ENCODE measurements at places on chromosomes 7 and 10. TPM values are rescaled to one million over a fixed set of nuclear protein-coding genes. Genes with fewer than 3 reads are reported as not detected.
A peak's percentile ranks its signal among the peaks of the same experiment; 100 is the strongest.

The PPP1R3A gene
- not detected for total RNA-seq

The SFTPA1 gene
- total RNA-seq = not detected

The TNKS2 gene
- total RNA-seq = 52.2 TPM

- H3K4me3 ChIP-seq = no peak overlapping the region
- no peaks in the 10 kb centered on the region for H3K27me3 ChIP-seq
- H3K36me3 ChIP-seq = no peaks in the 10 kb centered on the region
- H3K4me1 ChIP-seq = no peaks in the 10 kb centered on the region
Observed at GRCh38 chr10:115875172-115875571, 397.8 kb downstream of the GFRA1 start.

GRCh38 chr7:52455571-52455970, 579.9 kb upstream of the POM121L12 start:
- no peaks in the 10 kb centered on the region for H3K27me3 ChIP-seq
- H3K4me1 ChIP-seq = no peaks in the 10 kb centered on the region
- H3K36me3 ChIP-seq = no peaks in the 10 kb centered on the region
- H3K27ac ChIP-seq = no peak overlapping the region
- no peak overlapping the region for H3K4me3 ChIP-seq
- no peak for DNase-seq

GRCh38 chr10:71082960-71083715, 129.2 kb upstream of the UNC5B start:
- H3K4me3 ChIP-seq = no peak overlapping the region
- H3K4me1 ChIP-seq = no peaks in the 10 kb centered on the region
- no peaks in the 10 kb centered on the region for H3K36me3 ChIP-seq
- no peaks in the 10 kb centered on the region for H3K27me3 ChIP-seq
- DNase-seq = no peak

- H3K27me3 ChIP-seq = no peaks in the 10 kb centered on the region
- H3K4me1 ChIP-seq = no peaks in the 10 kb centered on the region
- no peak overlapping the region for H3K27ac ChIP-seq
- H3K4me3 ChIP-seq = no peak overlapping the region
- no peak for DNase-seq
Observed at GRCh38 chr10:59670269-59670668, 39.4 kb downstream of the SLC16A9 start.

GRCh38 chr10:308572-309085, 173.4 kb downstream of the ZMYND11 start:
- no peaks in the 10 kb centered on the region for H3K27me3 ChIP-seq
- no peak for DNase-seq
- no peaks in the 10 kb centered on the region for H3K36me3 ChIP-seq
- H3K4me1 ChIP-seq = no peaks in the 10 kb centered on the region
- no peak overlapping the region for H3K27ac ChIP-seq
- no peak overlapping the region for H3K4me3 ChIP-seq

- DNase-seq = no peak
- H3K4me3 ChIP-seq = no peak overlapping the region
- no peaks in the 10 kb centered on the region for H3K36me3 ChIP-seq
- no peak overlapping the region for H3K27ac ChIP-seq
Observed at GRCh38 chr7:134018306-134018705, 108.8 kb upstream of the LRGUK start.

DNA sequence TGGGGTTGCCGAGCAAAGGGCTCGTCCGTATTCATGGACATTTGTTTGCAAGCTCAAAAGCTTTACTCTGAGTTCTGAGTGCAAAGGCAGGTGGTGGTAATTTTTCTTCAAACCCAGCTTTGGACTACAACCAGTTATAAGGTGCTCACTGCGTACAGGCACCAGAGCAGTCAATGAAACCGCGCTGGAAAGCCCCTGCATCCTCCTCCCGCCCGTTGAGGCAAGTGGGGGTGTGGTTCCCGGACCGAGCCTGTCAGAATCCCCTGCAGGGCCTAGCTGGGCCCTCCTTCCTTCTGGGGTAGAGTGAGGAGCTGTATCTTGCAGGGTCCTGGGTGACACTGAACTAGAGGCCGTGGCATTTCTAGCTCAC, 22.3 kb downstream of the AMZ1 start:
- H3K36me3 ChIP-seq = no peaks in the 10 kb centered on the region
- peak overlapping the region; percentile 37 for H3K4me3 ChIP-seq
- H3K4me1 ChIP-seq = peaks cover 40% of the 10 kb centered on the region
- no peak overlapping the region for H3K27ac ChIP-seq

GRCh38 chr10:69130251-69130650, 6.3 kb downstream of the VPS26A start:
- H3K4me3 ChIP-seq = no peak overlapping the region
- H3K27ac ChIP-seq = no peak overlapping the region
- DNase-seq = no peak
- no peaks in the 10 kb centered on the region for H3K27me3 ChIP-seq

DNA sequence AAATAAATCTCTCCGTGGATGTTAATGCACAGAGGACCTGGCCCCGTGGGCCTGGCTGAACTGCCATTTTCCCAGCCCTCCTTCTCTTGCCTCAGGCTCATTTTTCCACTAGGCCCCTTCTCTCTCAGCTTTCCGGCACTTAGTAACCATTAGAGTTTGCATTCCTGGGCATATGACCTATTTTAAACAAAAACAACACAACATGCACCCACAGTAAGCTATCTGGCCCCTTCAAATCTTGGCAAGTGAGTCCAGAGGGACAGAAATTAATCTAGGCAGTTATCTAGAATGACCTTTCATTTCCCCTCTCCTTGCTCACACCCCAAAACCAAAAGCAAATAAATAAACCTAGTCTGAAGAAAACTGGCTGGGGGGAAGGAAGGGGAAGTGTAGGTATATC, 11.7 kb downstream of the FBXW4 start:
- no peak overlapping the region for H3K27ac ChIP-seq
- H3K27me3 ChIP-seq = no peaks in the 10 kb centered on the region
- no peak for DNase-seq
- no peaks in the 10 kb centered on the region for H3K4me1 ChIP-seq
- no peak overlapping the region for H3K4me3 ChIP-seq
- H3K36me3 ChIP-seq = no peaks in the 10 kb centered on the region

DNA sequence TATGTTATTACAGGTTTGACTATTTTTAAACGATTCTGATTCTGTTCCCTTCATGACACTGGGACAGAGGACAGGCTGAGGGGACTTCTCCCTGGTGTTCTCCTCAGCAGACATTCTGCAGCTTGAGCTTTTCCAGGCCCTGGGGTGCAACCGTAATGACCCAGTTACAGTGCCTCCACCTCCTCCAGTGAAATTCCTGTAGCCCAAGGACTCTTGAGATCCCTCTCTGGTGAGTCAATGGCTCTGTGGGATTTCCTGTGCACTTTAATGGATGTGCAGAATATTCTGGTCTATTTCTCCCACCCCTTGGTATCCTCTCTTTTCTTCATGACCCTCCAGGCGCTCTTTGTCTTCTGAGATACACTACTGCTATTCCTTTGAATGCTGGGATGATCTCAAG, 319.3 kb downstream of the INHBA start:
- no peak overlapping the region for H3K27ac ChIP-seq
- no peaks in the 10 kb centered on the region for H3K4me1 ChIP-seq
- H3K4me3 ChIP-seq = no peak overlapping the region
- no peaks in the 10 kb centered on the region for H3K36me3 ChIP-seq
- DNase-seq = no peak

DNA sequence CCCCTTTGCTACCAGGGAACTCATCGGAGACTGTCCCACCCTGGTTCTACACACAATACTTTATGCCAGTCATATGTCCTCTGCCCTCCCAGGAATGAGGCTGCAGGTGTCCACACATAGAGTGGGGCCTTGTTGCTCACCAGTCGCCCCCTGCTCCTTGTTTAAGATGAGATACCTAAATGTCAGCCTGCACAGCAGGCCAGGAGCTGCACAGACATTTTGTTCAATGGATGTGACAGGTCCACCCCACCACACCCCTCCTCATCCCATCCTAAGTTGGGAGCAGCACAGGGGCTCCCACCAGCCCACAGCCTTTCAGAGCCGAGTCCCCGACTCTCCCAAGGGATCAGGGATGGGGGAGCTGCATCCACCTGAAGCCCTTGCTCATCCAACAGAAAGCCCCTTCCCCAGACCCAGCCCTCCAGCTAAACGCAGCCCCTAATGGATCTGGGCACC, 6.2 kb upstream of the GRID1 start:
- no peak overlapping the region for H3K27ac ChIP-seq
- no peaks in the 10 kb centered on the region for H3K4me1 ChIP-seq
- H3K4me3 ChIP-seq = no peak overlapping the region
- H3K36me3 ChIP-seq = no peaks in the 10 kb centered on the region

All from naive thymus-derived CD4-positive, alpha-beta T cell (primary cell).